ENCODE measurements at places on chromosomes 11 and 22.

DNA sequence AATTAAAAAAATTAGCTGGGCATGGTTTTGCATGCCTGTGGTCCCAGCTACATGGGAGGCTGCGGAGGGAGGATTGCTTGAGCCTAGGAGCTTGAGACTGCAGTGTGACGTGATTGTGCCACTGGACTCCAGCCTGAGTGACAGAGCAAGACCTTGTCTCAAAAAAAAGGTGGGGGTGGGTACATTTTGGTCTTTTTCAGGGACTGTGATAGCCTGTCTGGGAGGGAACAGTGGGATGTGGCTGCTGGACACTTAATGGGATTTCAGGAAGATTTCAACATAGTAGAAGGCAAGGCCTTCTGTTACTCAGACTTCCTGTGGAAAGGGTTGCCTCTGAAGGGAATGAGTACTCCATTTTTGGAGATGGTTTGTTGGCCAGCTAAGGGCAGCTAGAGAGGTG, 40.6 kb downstream of the RELT start:
- no peak for DNase-seq

DNA sequence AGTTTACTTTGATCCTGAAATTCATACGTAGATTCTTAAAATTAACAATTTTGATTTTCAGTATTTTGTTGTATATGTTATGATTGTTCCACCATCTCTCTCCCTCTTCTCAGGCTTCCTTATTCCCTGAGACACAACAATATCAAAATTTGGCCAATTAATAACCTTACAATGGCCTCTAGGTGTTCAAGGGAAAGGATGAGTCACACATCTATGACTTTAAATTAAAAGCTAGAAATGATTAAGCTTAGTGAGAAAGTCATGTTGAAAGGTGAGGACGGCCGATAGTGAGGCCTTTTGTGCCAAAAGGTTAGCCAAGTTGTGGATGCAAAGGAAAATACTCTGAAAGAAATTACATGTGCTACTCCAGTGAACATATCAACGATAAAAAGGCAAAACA, 5.5 kb upstream of the OR52J3 start:
- DNase-seq, result no peak

GRCh38 chr11:73288873-73289707, 17.0 kb downstream of the P2RY6 start:
- DNase-seq, result no peak

DNA sequence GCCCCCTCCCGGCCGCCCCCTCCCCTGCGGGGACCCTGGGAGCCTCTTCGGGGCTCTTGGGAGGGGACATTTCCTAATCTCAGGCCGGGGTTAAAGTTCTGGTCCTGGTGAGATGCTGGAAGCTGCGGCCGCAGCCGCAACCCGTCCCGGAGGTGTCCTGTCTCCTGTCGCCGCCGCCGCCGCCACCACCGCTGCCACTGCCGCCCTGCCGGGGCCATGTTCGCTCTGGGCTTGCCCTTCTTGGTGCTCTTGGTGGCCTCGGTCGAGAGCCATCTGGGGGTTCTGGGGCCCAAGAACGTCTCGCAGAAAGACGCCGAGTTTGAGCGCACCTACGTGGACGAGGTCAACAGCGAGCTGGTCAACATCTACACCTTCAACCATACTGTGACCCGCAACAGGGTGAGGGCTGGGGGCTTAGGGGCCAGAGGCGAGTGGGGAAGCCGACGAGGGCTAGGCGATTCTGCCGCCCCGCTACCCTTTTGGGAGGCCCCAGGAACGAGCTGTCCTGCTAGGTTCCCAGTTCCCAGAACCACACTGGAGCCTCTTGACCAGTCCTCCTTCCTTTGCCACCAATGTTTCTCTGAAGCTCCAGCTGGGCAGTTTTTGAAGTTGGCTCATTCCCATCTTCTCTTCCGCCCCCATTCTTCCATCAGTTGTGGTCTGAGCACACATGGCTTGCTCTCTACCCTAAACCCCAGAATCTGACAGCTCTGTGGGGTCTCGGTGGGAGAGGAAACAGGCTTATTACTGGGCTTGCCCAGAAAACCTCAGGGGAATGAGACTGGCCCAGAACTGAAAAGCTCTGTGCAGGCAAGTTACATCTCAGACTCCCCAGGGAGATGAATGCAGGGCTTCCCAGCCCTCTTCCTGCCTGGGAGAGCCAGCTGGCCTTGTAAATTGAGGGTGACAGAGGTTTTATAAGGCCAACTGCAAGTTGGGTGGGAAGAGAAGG, 781 bp downstream of the SIDT2 start:
- DNase-seq, result peak; percentile 74

GRCh38 chr22:40238425-40239344, 61.0 kb downstream of the TNRC6B start:
- DNase-seq, result no peak

DNA sequence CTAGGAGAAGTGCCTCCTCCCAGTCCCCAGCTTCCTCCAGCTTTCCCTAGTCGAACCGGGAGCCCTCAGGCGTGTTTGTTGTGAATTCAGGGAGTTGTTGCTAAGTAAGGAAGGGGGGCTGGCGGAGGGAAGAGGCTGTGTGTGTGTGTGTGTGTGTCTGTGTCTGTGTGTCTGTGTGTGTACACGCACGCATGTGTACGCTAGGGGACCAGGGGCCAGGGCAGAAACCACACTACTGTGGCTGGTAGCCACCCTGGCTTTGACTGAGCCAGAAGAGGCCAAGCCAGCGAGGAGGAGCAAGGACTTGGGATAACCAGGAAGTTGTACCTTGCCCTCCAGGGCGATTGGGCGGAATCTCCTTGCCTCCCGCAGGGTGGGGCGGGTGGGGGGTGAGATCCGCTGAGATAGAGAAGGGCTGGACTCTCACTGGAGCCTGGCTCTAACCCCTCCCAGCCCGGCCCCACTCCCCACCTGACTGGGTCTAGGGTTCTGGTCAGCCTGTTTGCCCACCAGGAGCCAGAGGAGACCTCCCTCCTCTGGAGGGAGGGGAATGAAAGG, 7.5 kb downstream of the BCL9L start:
- peak; percentile 75 for DNase-seq

DNA sequence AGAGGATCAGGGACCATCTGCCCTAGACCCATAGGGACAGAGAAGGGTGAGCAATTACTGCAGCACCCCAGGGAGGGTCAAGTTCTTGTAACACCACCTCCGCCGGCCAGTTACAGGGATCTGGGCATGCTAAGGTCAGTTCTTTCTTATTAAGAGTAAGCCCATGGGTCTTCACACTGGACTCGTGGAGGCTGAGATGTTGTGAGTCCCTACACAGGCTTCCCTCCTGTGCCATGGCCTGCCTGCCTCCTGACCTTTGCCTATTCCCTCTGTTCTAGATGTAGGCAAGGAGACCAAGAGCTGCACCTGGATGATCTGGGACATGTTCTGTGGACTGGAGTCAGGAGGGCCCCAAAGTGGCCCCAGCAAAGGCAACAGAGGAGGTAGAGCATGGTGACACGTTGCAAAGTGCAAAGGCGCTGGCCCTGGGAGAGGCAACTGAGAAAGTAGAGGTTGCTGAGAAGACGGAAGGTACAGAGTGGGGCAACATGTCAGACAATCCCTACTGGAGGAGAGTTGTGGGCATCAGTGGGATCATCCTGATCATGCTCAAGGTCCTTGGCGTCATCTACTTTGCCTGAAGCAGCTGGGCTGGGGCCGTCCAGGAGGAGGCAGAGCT, 16.3 kb upstream of the GNAZ start:
- DNase-seq, result no peak

DNA sequence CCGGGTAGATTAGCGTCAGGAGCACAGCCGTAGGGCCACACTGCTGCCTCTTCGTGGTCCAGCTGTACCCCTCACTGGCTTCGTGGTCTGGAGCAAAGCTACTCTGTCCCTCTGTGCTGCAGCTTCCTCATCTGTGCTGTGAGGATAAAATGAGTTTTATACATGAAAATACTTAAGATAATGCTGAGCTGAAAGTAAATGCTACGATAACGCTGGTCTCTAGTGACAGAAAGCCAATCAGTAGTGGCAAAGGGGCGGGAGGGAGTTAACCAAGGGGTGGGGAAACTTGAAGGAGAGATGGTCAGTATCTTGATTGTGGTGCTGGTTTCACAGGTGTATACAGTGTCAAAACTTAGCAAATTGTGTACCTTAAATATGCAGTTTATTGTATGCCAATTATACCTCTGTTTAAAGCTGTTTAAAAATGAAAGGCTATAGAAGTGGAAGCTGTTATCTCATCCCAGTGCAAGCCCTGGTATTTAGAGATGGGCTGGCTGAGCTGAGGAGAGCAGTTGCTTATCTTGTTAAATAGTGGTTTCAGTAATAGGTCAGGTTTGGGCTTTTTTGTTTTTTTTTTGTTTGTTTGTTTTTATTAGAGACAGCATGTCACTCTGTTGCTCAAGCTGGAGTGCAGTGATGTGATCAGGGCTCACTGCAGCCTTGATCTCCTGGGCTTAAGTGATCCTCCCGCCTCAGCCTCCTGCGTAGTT, 36.7 kb downstream of the ACO2 start:
- DNase-seq, result no peak

DNA sequence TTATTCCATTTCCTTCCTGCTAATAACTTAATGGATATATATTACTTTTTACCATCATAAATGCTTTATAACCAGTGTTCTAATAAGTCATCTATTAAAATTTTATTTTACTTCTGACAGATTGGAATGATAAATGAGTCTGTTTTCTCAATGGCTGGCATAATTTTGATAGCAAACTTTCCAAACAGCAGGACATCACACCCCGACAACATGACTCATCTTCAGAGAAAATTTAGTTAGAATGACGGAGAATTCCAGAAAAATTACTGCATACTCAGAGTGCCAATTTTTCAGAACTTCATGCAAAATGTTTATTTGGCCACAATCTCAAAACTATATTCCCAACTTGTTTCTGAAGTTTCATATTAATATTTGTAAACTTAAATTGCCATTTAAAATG, 174.4 kb downstream of the SWAP70 start:
- DNase-seq, result no peak

GRCh38 chr11:10920205-10920604, 62.4 kb upstream of the ZBED5 start:
- no peak for DNase-seq

GRCh38 chr11:67308031-67308866, 4.9 kb downstream of the SSH3 start:
- DNase-seq, result no peak

- DNase-seq, result no peak
These were observed 113.0 kb downstream of the NTM start for GRCh38 chr11:131483453-131483852.

DNA sequence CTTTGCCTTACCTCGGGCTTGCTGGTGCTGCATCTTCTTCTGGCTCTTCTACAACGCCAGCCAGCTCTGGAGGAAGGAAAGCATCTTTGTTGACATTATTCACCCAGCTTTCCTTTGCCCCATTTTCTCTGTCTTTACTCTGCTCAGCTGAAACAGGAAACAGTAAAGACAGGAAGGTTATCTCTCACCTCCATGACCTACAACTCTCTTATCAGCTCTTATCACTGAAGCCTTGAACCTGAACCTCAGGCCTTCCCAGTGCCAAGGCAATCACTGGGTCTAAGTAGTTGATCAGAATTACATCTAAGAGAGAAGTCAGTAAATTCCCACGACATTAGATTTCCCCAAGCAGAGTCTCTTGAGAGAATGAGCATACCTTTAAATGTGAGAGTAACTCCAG, 59.6 kb upstream of the CCDC89 start:
- no peak for DNase-seq

DNA sequence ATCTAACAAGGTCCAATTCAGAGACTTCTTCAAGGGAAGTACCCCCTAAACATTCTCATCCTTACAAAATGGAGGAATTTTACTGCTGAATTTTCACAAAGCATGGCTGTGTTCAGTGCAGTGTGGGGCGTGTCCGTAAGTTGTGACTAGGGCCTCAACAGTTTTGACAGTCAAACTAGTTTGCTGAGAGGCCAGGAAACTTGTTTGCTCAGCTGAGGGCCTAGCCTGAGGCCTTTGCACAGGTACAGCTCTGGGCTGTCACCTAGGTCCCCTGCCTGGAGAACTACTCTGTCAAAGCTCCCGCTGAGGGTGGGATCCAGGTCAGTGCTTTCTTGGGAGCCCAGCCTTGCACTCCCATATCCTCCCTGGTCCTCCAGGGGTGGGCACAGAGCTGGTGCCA, 27.9 kb downstream of the TCP11L1 start:
- no peak for DNase-seq

- no peak for DNase-seq
These were observed 722 bp upstream of the KRTAP5-2 start for GRCh38 chr11:1598816-1599215.

DNA sequence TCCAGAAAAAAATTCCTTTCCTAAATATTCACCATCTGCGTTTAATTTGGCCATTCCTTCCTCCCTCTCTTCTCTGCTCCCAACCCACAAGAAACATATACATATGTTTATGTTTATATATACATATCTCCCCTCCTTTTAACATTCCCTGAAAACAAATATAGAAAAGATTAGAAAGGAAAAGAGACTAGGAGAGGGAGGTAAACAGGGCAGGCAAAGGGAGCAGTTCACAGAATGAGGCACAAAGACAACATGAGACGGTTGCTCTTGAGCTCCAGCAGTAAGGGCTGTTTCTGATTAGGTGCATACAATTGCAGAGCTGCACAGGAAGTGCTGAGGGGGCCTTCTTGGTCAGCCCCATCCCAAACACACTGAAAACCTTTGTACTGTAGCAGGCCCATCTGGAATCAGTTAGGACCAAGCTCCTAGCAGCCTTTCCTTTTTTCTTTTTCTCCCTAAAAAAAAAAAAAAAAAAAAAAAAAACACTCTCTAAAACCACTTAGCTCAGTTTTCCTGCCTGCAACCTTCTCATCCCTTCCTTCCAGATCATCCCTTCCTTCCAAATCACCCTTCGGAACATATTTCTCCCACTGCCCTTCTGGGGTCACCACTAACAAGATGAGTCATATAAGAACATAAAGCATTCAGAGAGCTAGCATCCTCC, 57.0 kb downstream of the RBFOX2 start:
- DNase-seq, result no peak

- DNase-seq, result peak; percentile 56
These were observed 489.5 kb downstream of the TBC1D22A start for GRCh38 chr22:47251911-47252310.

DNA sequence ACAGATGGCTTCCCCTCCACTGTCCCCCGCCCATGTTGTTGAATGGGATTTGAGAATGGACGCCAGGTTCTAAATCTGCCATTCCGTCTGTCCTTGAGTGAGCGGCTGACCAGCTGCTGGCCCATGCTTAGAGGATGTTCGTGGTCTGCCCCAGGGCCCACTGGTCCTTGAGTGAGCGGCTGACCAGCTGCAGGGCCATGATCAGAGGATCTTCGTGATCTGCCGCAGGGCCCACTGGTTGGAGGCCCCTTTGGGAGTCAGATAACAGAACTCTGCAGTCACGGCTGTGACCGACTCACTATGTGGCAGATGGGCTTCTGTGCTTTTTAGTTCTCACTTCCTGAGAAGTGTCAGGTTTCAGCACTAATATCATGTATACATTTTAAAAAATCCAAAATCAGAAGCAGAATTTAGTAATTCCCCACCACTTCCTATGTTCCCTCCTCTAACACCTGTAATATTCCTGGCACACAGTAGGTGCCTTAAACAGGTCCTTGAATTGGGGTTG, 54.1 kb downstream of the MICAL3 start:
- DNase-seq, result no peak
